ENCODE measurements at places on chromosomes 3 and 15.

DNA sequence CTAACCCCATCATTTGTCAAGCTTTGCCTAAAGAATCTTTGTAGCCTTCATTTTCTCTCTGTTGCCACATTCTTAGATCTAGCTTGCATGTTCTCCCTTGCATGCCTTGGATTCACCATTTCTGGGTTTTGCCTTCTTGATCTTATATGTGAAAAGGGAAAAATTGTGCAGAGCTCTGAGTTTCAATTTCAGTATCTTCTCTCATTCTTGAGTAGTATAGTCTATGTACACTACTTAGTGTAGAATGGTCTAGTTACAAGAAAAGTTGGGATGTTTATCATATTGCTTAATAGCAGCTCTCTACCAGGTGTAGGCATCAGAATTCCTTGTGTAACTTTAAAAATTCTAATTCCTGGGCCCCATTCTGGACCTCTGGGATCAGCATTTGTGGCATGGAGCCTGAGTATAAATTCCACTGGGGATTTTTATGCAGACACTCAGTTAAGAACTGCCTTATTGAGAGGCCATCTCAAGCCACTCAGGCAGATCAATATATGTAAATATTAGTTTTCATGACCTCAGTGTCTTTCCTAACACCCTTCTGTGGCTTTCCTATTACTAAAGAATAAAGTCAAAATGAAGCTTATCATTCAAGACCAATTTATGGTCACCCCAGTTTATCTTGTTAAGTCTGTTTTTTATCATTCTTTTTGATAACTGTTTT lies 23.4 kb downstream of the GTF2E1 start:
- DNase-seq, result no peak

GRCh38 chr15:70486451-70487386 lies 276.6 kb downstream of the UACA start:
- DNase-seq, result no peak

- no peak for DNase-seq
Measured at GRCh38 chr3:123750659-123751420, 133.3 kb downstream of the MYLK start.

GRCh38 chr15:29924750-29925149 lies 102.5 kb upstream of the TJP1 start:
- DNase-seq, result no peak

GRCh38 chr15:77623755-77624524 lies 8.8 kb downstream of the LINGO1 start:
- no peak for DNase-seq

GRCh38 chr3:149199474-149199873 lies 22.2 kb downstream of the CP start:
- DNase-seq, result no peak

GRCh38 chr3:53162672-53163443 lies 1.8 kb downstream of the PRKCD start:
- no peak for DNase-seq

- DNase-seq, result no peak
Measured at GRCh38 chr15:65867244-65867643, 2.0 kb upstream of the RAB11A start.

- DNase-seq, result no peak
Measured at GRCh38 chr3:168417016-168417415, 321.3 kb upstream of the GOLIM4 start.

GRCh38 chr15:31241888-31242522 lies 84.6 kb upstream of the KLF13 start:
- no peak for DNase-seq

DNA sequence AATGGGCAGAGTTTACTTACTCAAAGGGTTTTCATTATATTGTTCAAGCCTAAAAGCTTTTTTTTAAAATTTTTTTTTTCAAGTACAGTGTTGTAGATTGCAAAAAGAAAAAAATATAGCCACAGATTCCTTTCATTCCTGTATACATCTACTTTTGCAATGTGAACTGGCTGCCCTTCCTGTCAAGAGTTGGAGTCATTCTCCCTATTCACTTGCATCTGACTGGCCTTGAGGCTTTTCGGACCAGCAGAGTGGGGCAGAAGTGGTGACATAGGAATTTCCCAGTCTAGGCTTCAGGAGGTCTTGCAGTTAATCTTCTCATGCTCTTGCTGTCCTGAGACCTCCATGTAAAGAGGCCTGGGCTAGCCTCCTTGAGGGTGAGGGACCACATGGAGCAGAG lies 218.3 kb upstream of the CFAP20DC start:
- DNase-seq, result no peak

DNA sequence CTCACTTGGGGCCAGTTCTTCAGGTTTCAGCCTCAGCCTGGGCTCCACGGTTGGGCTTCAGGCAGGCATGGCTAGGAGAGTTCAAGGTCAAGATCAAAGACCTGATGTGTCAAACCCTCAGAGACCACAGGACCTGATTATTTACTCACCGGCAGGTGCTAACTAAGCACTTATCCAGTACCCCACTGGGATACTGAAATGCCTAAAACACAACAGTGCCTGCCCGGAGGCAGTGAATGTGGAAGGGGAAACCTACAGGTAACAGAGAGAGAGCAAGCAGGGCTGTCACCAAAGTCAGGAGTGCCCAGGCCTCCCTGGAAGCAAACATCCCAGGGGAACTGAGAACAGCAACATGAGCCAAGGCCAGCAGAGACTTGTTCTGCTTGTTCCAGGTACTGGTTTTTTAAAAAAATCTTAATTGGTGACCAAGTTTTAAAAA lies 6.7 kb downstream of the IDH2 start:
- no peak for DNase-seq

GRCh38 chr15:59051873-59052861 lies 52.8 kb upstream of the CCNB2 start:
- no peak for DNase-seq

DNA sequence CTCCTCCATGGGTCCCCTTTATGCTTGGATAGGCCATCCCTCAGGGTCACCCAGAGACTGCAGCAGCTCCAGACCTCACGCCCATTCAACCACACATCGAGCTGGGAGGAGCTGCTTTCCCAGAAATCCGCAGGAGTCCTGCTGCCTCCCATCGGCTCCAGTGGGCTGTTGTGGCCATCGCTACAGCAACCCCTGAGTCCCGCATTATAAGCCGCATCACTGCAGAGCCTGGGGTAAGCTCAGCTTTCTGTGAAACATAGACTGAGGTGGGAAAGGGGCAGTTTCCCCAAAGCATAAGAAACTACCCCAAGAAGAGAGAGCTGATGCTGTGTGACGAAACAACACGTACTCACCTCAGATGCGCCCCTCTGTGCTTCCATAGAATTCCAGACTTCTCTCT lies 35.7 kb downstream of the MRPL46 start:
- no peak for DNase-seq

DNA sequence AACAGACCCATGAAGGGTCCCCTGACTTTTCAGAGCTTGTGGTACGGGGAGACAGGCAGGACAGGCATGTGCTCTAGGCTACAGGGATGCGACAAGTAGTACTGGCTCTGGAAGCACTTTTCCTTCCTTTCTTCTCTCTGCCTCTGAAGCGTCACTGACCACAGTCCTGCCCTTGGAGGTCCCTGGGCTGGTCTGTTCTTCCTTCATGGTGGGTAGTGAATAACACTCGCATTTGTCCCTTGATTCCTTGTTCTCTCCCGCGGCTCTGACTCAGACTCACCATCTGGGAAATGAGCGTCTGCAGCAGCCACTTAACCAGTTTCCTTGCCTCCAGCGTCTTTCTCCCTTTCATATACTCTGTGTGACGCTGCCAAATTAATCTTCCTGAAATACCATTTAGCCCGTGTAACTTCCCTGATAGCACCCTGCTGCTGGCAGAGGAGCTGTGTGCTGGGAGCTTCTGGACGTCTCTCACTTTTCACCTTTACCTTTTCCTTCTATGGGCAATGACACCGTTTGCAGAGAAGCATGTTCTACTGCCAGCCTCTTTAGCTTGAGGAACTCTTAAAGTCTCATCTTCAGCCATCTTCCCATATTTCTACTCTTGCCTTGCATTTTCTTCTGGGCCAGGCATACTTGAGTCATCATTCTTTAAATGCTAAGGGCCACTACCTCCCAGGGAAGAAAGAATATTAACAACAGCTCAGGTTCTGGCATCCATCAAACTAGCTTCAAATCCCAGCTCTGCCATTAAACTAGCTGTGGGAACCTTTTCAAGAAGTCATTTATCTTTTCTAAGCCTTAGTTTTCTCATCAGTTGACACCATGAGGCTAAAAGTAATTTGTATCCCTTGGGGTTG lies 33.6 kb downstream of the TMEM45A start:
- no peak for DNase-seq

GRCh38 chr15:63497642-63498467 lies 6.5 kb upstream of the USP3 start:
- no peak for DNase-seq

DNA sequence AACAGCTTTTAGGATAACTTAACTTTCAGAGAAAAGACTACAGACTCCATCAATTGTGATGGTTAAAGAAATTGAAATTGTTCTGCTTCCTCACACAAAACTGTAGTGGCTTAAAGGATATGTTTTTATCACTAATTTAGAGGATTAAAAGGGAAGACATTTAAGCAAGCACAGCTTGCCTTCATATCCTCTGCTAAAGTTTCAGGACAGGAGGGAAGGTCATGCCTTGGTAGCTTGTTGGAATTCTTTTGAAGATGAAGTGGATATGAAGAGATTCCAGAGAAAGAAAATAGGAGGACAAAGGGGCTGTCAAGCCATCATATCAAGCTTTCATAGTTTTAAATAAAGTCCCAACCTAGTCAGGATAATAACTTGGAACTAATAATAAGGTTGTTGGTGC lies 33.1 kb downstream of the CCDC80 start:
- DNase-seq, result no peak

- peak; percentile 28 for DNase-seq
Measured at GRCh38 chr3:122680475-122681283, at the start of gene PARP14. PARP14 (plus strand) TSS chr3:122680839; CDS start chr3:122680884, 45 bp downstream.

- DNase-seq, result peak; percentile 49
Measured at GRCh38 chr15:88834211-88834812, 31.1 kb downstream of the ACAN start.

GRCh38 chr15:71278989-71279756 lies 163.9 kb downstream of the THSD4 start:
- DNase-seq, result no peak

GRCh38 chr3:126745760-126746394 lies 41.8 kb downstream of the CHCHD6 start:
- DNase-seq, result no peak

DNA sequence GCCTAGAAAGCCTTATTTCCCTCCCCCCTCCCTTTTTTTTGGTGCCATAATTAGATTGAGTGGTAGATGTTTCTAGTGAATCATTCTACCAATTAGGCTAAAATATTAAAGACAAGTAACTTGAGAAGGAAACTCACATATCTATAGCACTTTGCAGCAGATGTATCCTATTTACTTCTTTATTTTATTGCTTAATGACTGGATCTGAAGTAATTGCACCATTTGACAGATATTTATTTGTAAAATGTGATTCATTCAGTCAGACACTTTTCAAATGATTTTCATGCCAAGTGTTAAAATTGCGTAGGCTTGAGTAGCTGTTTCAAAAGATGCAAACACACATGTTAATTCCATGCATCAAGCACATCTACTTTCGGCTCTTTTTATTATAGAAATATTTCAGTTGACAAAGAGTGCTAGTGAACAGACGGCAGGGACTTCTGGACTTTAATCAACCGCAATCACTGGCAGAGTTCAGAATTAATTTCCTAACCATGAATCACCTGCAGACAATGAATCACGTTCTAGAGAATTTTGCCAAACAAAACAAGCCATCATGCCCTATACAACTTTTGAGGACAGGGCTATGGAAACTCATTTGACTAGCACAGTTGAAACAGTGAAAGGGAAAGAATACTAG lies 636.8 kb downstream of the MECOM start:
- DNase-seq, result no peak

DNA sequence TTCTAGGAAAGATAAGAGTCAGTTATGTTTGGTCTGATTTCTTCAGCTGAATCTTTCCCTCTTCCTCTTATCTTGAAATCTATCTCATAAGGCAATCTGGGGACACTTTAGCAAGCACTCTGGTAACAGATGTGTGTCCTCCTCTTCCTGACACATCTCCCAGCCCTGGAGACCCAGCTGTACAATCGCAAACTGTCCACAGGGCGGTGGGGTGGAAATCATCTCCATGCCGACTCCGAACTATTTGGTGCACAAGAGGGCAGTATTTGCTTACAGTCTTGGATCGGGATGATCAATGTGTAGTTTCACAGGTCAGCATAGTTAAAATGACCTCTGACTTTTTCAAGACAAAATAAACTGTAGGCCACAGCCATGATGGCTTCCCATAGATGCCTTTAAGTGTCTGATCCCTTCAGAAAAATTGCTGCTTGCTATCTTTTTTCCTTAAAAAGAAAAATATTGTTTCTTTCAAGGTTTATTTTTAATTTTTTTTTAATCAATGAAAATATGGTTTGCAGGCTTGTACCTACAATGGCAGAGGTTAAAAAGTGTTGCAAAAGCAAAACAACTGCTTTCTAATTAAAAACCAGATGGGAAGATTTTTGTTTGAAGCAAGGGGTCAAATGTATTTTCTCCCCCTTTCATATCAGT lies 17.7 kb downstream of the EEFSEC start:
- DNase-seq, result peak; percentile 55

GRCh38 chr3:197960694-197961581 lies 921 bp downstream of the LMLN start:
- DNase-seq, result no peak

- DNase-seq, result no peak
Measured at GRCh38 chr15:39728845-39729244, 53.8 kb downstream of the FSIP1 start.

- DNase-seq, result no peak
Measured at GRCh38 chr3:175269394-175269793, 410.3 kb downstream of the NAALADL2 start.

DNA sequence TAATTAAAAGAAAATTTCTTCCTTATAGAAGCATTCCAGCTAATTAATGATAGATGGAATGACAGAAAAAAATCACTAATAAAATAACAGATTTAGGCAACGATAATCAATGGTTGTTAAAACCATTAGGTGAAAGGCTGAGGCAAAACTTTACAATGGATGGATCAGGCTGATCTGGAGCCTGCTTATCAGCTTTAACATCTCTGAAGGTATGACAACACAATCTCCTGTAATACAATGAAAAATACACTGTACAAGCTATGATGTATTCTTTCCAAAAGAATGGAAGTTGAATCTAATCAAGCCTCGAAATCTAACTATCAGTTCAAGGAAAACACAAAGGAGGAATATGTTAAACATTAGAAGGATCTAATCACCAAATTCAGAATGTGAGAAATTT lies 39.3 kb downstream of the EMC4 start:
- DNase-seq, result no peak

DNA sequence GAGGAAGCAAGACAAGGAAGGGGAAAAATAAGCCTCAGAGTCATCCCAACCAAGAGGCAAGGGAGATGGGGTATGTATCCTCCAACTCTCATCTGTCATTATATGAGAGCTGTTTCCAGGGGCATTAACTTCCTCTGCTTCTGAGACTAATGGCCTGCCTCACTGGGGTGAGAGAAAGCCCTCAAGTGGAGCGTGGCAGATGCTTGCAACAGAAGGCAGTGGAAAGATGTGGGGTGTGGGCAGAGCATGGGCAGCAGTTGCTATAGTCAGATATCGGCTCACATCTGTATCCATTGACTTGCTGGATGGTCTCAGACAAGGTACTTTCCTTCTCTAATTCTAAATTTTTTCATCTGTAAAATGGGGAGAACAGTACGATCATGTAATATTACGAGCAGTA lies 81.7 kb upstream of the PLCL2 start:
- DNase-seq, result no peak

Measured in neural crest cell (in vitro differentiated cells).